ENCODE measurements at places on chromosomes 3 and 15.

DNA sequence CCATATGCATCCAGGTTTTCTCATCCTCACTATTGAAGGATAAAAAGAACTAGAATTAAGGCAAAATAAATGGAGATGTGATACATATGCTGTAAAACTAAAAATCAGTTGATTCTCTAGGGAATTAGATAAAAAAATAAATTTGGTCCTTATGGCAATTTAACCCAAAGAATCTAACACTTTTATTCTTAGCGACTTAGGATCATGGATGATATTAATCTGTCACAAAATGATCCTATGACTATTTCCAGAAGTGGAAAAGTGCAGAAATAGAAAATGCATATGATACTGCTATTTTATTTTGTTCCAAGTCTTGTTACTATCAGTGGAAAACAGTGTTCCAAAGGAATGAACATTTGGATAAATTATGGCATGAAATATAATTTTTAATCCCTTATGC is 746.3 kb downstream of the ROBO2 start:
- no peak for DNase-seq

DNA sequence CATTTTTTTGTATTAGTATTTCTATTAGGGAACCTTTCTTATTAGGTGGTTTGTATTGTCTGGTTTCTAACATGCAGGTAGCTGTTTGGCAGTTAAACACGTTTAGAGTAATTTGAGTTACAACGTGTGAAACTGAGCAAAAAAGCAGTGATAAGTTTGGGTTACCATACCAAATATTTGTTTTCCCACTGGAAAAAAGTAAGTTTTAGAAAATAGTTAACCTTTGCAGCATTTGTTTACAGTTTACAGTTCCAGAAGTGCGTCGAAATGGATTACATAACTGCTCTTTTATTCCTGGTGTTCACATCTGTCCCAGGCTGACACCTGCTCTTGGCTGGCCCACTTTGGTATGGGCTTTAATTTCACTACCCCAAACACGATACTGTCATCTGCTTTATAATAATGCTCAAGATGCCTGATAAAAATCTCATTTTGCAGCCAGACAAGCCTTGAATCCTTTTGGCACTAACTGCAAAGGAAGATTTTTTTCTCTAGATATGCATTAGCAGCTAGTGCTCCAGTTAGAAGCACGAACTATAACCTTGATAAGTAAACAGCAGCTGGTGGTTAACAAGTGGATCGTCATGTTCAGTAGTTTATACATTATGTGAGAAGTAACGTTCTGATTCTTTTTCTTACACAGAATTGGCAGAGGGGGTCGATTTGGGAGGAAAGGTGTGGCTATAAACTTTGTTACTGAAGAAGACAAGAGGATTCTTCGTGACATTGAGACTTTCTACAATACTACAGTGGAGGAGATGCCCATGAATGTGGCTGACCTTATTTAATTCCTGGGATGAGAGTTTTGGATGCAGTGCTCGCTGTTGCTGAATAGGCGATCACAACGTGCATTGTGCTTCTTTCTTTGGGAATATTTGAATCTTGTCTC is 5.3 kb downstream of the EIF4A2 start:
- DNase-seq = no peak

DNA sequence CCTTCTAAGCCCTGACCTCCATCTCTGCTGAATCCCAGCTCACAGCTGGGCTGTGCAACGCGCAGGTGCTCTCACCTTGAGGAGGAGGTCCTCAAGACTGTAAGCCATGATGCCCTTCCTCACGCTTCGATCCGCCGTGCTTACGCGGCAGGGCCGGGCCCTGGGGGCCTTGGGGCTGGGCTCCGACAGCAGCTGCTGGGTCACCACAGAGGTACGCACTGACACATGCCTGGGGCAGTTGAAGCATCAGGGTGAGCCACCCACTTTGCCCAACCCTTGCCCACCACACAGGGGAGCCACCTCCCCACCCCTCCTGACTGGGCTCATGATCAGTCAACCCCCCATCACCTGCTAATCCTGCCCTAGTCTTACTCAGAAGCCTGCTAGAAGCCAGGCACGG is 3.1 kb downstream of the CIDEC start:
- no peak for DNase-seq

DNA sequence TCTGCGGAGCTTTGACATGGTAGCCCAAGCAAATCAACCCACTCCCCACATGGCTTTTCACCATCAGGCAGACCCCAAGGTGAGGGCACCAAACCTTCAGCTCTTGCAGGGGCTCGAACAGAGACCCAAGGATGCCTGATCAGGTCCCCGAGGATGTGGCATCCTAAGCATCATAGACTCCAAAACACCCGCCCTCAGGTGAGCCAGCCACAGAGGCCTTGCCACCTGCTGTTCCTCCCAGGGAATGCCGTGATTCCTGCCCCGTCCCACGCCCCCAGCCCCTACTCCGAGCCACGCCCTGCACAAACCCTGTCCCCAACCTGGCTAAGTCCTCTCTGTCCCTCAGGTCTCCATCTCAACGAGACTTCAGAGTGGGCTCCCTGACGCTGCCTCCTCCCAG is 34.7 kb upstream of the SLC41A3 start:
- DNase-seq = no peak

DNA sequence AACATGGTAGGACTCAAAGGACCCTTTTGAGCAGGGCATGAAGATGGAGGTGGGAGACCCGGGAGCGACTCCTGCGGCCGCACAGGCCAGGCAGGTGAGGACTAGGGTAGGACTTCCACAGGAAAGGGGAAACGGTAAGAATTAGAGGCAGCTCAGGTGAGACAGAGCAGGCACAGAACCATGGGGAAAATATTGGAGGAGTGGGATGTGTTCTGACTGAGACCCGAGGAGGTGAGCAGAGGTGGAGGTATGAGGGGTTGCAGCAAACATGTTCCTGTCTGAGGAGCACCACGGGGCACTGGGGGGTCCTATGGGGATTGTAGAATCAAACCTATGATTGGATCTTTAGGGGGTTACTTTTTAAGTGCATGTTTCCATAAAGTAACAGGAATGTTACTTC is 1.4 kb upstream of the ISG20 start:
- DNase-seq = no peak

- DNase-seq = no peak
These were observed 11.3 kb upstream of the C3orf52 start for GRCh38 chr3:112074616-112075497.

DNA sequence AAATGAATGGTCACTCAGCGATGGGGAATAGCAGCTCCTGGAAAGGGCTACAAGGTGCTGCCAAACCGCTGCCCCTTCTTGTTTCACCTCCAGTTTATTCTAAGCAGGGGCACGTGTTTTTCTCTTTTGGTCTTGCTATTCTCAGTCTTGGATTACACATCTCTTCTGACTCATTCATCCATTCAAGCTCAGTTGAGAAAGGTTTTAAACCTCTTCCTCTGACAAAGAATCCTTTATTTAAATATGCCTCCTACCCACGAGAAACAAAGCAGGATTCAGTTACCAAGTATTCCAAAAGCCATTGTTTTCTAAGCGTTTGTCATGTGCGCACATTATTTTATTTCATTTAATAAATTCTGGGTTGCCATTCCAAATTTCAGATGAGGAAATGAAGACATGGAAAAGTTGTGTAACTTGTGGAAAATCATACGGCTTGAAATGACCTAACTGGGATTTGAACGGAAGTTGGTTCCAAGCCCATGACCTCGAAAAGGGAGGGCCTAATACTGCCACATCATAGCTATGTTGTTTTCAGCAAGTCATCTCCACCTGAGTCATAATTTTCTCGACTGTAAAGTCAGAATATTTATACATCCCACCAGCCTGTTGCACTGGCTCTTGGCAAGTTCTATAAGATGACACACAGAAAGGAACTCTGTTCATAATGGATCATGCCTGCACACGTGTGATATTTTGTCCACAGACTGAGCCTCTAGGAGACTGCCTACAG is 292.0 kb upstream of the SLCO3A1 start:
- DNase-seq = no peak

DNA sequence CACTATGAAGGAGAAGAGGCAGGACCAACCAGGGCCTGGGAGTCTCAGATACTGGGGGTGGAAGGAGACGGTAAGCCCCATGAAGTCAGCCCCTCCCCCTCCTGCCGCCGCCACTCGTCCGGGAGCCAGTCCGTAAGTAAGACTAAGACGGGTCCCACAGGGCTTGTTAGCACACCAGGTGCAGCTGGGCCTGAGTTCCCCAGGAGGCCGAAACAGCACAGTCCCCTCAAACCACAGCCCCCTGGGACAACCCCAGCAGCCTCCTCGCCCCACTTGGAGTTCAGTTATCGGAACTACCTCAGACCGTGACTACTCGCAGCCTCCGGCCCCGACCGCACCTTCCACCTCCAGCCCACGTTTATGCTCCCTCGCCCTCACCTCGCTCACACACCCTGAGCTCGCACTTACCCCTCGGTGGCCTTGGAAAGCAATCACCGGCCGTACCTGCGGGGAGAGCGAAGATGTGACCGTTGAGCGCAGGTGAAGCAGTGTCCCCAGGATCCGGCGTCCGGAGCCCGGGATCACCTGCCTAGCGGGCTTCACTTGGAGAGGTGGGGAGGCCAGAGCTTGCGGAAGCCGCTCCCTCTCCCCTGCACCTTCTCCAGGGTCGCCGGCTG is 557 bp downstream of the ELL3 start:
- DNase-seq = peak; percentile 47

DNA sequence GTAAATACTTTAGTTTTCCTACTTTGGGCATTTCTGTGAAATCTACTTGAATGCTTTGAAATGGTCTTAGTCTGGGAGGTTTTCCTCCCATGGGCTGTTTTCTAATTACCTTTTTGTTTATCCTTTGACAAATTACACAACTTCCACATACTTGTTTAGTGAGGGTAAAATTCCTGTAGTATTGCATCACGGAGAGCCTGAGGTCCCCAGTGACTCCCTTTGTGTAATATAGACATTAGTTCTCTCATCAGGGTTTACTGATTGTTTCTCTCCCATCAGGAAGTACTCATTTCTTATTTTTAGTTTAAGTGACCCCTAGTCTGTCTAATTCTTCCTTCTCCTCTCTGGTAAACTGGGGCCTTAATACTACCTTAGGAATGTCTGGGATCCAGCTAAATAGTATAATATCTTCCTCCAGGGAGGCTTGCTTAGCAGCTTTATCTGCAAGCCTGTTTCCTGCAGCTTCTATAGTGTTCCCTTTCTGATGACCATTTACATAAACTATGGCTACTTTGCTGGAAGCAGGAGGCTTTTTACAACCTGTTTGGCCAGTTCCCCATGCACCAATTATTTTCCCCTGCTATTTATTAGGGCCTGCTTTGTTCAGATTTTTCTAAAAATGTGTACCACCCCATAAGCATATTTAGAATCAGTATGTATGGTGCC is 87.2 kb upstream of the XCR1 start:
- DNase-seq = no peak

DNA sequence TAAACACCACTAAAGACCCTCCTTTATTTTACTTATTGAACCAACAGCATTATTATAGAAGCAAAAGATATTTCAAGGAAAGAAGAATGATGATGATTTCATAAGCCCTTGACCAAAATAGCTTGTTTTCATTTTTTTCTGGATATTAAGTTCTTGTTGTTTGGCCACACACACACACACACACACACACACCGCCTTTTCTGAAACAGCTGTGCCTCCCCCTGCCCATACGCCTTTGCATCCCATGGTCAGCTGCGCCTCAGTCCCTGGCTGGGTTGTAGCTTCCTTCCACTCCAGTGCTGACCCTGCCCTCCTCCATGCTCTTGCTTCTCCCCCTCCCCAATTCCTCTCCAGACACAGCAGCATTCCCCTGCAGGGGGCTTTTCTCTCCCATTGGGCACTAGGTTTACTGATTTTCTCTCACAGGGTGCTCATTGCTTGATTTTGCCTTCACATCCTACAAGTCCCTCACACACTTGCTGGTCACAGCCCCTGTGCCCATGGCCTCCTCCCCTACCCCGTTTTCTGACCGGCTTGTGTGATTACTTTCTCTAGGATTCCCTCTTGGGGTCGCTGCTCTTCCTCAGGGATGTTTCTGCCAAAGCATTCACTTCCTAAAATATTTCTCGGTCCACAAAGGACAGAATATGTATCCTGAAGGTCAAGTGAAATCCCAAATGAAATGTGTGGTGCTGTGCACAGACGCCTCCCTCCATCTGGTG is 18.4 kb downstream of the MESP1 start:
- DNase-seq = no peak

DNA sequence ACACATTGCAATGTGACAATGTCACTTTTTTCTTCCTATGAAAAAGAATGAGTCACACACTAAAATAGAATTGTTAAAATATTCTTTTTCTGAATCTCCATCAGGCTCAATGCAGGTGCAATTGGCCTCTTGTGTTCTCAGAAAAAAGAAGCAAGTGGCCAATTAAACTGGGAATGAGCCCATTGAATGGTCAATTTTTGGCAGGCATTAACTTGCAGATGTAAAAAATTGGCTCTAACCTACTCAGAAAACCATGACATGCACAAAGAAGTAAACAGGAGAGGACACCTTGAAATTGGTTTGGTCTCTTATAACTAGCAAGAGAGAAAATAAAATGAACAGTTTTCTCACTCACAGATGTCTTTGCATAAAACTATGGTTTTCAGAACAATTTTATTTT is 820.8 kb downstream of the TBL1XR1 start:
- no peak for DNase-seq

DNA sequence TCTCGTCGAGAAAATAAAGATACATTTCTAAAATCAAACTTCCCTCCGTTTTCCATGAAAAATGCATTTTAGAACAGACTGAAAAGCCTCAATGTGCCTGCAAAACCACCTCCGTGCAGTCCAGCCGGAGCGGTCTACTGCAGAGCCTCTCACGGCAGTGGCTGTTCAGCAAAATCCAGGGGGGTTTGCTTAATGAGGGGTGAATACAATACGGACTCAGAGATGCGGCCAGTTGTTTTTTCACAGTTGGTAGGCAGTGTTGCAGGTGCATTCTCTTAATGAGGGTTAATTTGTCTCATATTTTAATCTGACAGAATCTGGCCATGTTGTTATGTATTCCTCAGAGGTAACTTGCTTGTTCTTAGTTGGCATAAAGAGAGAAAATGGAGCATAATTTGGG is 223.0 kb downstream of the EBLN2 start:
- DNase-seq = no peak

GRCh38 chr3:81742581-81742980 is 18.9 kb downstream of the GBE1 start:
- no peak for DNase-seq

GRCh38 chr3:150370122-150370602 is 37.9 kb upstream of the TSC22D2 start:
- DNase-seq = no peak

- no peak for DNase-seq
These were observed 4.6 kb upstream of the SOX14 start for GRCh38 chr3:137759505-137759904.

DNA sequence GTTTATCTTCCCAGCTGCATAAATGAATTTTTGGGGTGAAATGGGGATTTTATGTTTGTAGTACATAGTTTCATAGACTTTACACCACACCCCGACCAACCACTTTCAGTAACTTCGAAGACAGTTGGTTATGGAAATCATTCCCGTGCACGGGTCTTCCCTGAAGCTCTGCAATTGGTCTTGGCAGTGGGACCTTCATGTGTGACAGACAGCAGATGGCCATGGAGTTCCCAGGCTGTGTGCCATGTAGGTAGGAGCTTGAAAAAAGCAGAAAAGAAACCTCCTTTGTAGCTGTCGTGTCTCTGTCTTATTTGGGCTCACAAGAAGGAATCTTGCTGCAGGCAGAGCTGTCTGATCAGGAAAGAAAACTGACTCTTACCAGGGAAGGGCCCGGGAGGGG is 25.9 kb downstream of the EXOG start:
- no peak for DNase-seq

All from GM12892 (cell line).